Thoracic aorta (tissue), 2 donors: ENCODE measurements at places on chromosomes 1 and 21. TPM values are rescaled to one million over a fixed set of nuclear protein-coding genes. Genes with fewer than 3 reads are reported as not detected.

SLAMF7 gene
- 2.7 TPM for total RNA-seq

PLCH2 gene
- 1.9 TPM for total RNA-seq

FAM131C gene
- total RNA-seq, result not detected

SMIM12 gene
- 33.5 TPM for total RNA-seq

SYT6 gene
- total RNA-seq, result 0.85 TPM

SLAMF1 gene
- 2.3 TPM for total RNA-seq

KIF21B gene
- 4.7 TPM for total RNA-seq

- no peak for DNase-seq
These were observed 95.8 kb upstream of the HOOK1 start for GRCh38 chr1:59718989-59719360.

DNA sequence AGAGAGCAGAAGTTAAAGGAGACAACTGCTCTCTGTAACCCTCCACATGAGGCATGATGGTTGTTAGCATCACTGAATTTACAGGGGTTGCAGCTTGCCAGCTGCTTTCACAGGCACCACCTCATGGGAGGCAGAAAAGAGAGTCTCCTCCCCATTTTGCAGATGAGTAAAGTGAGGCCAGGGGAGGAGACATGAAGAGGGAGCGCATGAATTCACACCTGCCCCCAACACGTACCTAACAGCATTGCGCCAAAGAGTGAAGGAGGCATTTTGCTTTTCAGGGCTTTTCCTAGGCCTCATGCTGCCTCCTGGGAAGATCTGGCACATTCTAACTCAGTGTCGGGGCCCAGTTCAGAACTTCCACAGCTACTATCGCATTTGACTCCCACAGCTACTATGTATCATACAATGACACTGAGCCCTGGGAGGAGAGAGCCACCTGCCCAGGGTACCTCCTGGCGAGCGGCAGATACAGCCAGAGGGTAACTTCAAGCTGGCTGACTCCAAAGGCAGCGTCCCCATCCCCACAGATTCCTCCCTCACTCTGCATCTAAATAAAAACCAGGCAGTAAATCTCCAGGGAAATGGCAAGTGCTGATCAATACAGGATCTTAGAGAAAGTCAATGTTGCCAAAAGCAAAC, 34.0 kb downstream of the GLIS1 start:
- DNase-seq, result no peak

- DNase-seq, result no peak
These were observed 7.4 kb downstream of the HMCN1 start for GRCh38 chr1:185741551-185741950.

GRCh38 chr1:183937611-183938010, 99.9 kb downstream of the COLGALT2 start:
- no peak for DNase-seq

DNA sequence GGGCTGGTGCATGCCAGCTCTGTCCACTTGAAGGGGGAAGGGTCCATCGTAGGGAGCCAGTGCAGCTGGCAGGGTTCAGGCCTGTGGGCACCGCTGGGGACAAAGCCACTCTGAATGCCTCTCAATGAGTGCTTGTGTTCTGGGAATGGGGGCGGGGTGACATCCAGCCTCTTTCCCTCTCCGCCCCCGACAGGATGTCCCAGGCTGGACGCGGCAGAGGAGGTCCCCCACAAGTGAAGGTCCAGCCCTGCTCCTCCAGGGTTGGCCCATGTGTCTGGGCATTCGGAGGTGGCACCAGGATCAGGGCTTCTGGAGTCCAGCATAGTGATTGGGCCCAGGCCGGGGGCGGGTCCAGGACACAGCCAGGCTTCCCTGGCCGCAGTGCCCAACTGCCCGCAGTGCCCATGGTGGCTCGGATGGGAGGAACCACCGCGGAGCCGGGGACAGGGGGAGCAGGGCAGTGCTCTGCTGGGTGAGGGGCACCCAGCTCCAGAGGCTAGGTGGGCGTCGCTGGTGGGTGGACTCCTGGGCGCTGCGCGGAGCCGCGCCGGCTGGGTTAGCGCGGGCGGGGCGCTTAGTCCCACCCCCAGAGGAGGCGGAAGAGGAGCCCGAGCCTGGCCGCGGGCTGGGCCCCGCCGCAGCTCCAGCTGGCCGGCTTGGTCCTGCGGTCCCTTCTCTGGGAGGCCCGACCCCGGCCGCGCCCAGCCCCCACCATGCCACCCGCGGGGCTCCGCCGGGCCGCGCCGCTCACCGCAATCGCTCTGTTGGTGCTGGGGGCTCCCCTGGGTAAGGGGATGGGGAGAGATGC, at the start of gene SHISA4:
Gene SHISA4 (plus strand): TSS at position 617 of the 808 bp plus-strand sequence. CDS start 97 bp downstream, at position 714.
- DNase-seq, result peak; percentile 76

DNA sequence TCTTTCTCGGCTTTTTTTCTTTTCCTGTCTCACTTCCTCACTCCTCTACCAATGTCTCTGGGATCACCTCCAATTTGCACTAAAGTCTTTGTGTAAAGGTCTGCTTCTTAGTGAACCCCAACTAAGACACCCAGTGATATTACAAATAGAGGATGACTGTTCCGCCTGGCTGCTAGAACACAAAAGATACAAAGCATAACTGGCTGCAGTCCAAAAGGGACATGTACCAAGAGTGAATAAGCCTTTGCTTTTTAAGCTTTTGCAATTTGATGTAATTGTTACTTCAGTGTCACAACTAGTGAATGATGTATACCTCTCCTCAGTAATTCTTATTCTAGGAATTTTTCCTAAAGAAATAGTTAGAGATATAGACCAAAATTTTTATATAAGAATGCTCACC, 82.8 kb upstream of the BEND5 start:
- no peak for DNase-seq

GRCh38 chr1:47972864-47973432, 24.2 kb downstream of the TRABD2B start:
- DNase-seq, result no peak

GRCh38 chr1:3481836-3482375, 27.4 kb downstream of the ARHGEF16 start:
- no peak for DNase-seq

DNA sequence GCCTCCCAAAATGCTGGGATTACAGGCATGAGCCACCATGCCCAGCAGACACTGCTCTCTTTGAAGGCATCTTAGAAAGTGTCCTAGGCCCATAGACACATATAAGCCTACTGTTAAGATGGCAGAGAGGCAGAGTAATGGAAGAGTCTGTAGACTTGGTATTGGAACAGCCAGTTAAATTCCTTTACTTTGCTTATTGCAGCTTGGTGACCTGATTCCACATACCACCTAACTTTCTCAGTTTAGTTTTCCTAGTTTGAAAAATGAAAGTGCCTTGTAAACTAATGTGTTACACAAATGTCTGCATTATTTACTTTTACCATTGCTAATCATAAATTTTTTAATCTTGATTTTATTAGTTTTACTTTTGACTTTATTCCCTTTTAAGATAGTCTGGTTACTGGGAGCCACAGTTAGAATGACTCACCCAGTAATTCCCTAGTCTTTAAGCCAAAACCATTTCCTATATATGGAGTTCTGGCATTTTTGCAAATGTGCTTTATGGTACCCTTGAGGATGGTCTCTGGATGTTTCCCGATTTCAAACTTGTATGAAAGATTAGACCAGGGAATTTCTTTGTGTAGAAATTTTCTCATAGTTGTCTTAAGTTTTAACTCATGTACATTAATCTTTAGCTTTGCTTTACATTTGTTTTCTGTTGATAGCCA, 6.4 kb downstream of the SMAP2 start:
- no peak for DNase-seq

DNA sequence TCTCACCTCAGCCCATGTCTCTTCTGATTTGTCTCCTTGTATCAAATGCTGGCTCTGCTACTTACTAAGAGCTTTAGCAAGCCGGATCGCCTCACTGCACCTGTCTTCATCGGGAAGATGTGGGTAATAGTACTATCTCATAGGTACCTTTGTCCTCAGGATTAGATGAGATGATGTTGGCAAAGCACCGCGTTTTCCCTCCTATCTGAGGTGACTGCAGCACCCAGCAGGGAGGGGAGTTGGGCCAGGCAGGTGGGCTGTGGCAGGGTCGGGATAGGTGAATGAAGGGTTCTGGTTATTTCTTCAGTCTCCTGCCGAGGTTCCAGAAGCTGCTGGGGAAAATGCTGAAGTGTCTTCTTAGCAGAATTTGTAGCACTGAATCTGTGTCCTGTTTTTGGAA, 5.2 kb downstream of the OPRD1 start:
- no peak for DNase-seq

DNA sequence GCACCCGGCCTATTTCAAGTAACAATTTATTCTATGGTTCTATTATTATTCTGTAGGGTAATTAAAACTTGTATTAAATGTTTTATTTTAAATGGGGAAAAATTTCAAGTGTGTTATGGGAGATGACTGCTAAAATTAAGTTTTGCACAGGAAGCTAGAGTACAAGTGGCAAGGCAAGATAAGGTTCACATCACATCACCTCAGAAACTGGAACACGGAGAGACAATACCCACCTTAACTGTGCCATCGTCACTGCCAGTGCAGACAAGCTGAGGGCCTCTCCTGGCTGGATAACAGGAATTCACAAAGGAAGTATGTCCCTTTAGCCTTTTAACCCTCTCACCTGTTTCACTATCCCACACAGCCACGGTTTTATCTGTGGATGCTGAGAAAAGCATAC, 7.6 kb downstream of the SNRNP40 start:
- DNase-seq, result no peak

DNA sequence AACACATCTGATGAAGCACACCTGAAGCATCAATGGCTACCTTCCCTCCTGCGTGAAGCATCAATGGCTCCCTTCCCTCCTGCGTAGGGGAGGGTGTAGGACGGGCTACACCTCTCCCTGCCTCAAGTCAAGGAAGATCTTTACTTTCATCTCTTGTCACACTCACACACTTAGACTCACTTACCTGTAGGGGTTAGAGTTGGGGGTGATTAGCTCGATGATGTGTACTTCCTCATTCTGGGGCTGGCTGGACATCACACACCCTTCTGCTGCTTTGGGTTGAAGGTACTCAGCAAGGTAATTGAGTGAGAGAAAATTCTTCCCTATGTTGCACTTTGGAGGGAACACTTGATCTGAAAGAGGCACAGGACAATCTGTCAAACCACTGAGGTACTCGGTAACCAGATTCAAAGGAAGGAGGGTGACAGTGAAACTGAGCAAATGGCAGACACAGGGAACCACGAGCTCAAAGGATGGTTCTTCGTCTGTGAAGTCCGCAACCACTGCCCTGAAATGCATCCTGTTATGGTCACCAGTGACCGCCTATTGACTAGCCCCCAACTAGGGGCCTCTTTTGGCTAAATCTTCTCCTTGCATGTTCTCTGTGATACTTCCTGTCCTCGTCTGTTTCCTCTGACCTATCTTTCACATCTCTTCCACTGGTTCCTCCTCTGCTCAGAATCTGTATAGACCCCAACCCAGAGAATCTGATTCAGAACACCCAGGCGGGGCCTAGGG, 156.2 kb downstream of the TGFBR3 start:
- DNase-seq, result no peak

DNA sequence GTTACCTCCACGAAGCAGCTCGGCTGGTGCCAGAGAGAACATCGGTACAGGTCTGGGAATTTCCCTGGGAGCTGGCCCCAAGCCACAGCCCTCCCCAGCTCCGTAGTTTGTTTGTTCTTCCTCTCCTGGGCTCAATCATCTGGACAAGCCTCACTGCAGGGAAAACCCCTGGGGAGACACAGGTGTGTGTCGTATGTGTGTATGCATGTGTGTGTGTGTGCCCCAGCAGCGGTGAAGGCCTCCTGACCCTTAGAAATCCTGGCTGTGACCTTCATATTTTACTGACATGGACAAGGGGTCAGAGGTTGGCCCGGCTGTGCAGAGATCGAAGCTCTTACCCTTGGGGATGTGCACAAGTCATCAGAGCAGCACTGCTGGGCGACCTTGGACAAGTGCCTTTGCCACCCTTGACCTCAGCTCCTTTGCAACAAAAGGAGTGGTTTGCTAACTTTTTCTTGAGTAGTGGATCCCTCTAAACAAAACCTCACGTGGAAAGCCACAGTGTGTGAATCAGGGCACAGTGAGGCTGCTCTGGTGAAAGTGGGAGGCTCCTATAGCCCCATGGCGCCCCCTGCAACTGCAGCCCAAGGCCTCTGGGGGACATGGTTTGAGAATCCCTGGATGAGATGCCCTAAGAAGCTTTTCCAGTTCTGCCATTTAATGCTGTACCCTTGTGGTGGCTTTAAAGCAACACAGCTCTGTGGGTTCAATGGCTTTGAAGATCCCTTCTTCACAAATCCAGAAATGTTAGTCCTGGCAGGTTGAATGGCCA, 12.3 kb upstream of the IL22RA1 start:
- no peak for DNase-seq

- DNase-seq, result no peak
These were observed 403.4 kb downstream of the PTPRC start for GRCh38 chr1:199042193-199042592.

DNA sequence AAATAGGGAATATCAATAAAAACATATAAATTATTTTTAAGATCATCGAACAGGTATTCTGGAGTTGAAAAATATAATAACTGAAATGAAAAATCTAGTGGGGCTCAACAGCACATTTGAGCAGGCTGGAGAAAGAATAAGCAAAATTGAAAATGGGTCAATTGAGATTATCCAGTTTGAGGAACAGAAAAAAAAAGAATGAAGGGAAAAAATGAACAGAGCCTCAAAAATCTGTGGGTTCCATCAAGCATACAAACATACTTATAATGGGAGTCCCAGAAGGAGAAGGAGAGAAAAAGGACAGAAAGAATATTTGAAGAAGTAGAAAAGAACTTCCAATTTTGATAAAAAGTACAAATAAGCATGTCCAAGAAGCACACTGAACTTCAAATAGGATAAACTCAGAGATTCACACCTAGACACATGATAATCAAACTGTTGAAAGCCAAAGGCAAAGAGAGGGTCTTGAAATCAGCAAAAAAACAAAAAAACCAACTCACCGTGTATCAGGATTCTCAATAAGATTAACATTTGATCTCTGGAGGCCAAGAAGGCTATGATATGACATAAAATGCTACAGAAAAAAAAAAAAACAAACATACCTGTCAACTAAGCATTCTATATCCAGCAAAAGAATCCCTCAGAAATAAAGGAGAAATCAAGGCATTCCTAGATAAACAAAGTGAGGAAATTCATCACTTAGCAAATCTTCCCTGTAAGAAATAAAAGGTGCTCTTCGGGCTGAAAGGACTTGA, 5.4 kb upstream of the COQ8A start:
- no peak for DNase-seq
